ENCODE measurements at places on chromosomes 5 and 9.

DNA sequence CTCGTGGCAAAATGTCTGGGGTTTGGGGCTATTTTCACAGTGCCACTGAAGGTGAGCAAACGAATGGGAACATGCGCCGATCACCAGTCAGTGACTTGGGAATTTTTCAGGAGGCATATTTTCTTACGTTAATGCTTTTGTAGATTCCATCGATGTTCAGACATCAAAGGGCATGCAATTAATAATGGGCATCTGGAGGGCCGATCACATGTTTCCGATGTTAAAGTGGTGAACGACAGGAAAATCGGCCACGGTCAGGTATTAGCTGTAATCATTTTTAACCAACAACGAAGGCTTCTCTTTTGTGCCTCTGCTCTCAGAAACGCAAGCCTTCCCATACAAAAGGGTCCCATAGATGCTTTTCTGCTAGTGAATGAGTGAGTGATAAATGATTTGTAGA lies 155.0 kb upstream of the PITX1 start:
- DNase-seq, result no peak

DNA sequence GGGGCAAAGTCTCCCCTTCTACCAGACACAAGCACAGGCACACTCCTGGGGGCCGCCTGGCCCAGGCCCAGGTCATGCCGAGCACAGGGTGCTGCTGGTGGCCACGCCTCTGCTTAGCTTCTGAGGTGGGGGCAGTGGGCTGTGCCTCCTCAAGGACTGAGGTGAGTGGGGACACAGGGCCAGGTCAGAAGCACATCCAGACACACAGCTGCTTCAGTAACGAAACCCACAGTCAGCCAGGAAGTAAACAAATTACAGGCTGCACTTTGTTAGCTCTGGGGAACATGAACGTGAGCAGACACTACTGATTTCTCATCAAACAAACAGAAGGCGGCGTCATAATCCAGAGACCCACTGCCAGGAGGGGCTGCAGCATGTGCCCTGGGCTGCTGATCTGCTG lies 192.4 kb downstream of the HSPA4 start:
- DNase-seq, result no peak

GRCh38 chr9:78296201-78296892 lies 578 bp upstream of the PSAT1 start:
- peak; percentile 60 for DNase-seq

DNA sequence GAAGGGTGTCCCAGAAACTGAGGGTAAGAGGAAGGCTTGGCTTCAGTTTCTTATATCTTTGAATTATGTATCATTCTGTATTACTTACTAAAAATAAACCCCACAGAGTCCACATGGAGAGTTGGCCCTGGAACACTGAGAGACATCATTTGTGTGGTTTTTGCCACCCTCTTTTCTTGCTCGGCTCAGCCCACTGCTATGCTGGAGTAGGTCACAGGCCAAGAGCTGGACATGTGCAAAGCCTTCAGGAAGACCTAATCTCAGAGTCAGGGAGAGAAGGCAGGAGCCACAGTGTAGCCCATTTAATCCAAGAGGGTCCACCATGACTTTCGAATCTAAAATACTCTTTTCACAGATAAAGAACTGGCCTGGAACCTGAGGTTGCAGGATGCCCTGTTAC lies 47.5 kb downstream of the MAMDC2 start:
- no peak for DNase-seq

DNA sequence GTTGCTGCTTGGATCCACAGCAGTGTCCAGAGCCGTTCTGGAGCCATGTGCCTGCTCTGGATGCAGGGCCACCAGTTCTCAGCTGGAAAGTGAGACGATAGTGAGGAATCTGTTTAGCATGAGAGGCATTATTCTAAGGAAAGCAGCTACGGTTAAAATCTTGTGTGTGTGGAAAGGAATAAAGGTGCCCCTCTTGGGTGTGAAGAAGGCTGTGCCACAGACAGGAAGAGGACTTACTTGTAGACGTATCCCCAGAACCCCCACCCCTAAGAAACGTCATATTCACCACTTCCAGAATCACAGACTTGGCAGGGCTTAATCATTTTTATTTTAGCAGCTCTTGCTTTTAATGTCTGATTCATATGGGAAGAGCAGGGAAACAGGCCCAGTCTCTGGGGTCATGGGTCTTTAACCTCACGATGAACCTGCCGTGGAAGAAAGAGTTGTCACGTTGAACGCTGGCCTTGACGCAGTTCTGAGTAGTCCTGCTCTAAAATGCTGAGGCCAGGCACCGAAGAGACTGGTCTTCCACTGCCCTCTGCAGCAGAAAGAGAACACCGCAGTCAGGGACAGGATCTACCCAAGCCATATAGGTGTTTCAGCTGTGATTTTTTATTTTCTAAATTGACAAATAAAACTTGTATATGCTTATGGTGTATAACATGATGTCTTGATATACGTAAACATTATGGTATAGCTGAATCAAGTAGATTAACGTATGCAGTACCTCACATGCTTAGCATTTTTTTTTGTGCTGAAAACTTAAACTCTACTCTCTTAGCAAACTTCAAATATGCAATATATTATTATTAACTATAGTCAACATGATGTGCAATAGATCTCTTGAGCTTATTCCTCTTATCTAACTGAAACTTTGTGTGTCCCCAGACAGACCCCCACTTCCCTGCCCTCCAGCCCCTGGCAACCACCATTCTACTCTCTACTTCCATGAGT lies 38.8 kb downstream of the CARTPT start:
- DNase-seq, result peak; percentile 73

DNA sequence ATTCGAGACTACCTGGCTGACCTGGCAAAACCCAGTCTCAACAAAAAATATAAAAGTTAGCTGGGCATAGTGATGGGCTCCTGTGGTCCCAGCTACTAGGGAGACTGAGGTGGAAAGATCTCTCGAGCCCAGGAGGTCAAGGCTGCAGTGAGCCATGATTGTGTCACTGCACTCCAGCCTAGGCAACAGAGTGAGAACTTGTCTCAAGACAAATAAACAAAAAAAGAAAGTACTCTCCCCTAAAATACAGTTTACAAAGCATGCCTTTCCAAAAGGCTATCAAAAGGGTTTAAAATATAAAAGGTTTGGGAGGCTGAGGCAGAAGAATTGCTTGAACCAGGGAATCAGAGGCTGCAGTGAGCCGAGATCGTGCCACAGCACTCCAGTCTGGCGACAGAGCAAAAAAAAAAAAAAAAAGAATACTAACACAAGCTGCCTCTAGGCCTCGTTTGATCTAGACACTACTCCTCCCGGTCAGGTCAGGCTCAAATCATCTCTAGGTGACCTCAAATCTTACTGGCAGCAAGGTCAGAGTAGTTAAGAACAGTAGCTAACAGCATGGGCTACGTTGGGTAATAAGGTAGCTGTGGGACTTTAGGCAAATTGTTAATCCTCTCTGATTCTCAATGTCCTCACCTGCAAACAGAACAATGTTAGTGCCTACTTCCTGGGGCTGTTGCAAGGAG lies 9.3 kb downstream of the NAIF1 start:
- no peak for DNase-seq

GRCh38 chr5:172078726-172079345 lies 72.4 kb upstream of the FBXW11 start:
- no peak for DNase-seq

DNA sequence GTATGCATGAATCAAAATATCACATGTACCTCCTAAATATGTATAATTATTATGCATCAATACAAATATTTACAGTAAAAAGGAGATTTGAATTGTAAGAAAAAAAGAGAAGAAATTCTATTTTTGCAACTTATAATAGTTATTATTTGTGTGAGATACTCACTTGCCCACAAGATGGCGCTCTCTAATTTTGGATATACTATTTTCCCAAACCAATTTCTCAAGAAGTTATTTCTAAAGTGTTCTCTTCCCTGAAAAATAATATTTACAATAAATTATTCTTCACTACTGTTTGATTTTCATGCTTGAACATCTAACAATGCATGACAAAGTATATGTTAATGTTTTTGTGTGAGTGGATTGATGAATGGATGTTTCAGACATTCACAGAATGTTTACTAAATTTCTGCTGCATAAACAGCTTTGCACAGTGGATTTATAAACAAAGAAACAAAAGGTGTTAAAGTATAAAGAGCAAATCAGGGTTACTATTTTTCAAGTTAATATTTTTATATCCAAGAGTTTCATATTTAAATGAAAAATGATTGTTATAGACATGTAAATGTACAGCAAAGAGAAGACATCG lies 503.4 kb downstream of the PDE4D start:
- no peak for DNase-seq

GRCh38 chr5:59276325-59276675 lies 617.2 kb downstream of the PDE4D start:
- no peak for DNase-seq

Measured in RWPE1 (cell line).